Stimulated activated naive B cell treated with anti-CD40 and anti-IgM and Interleukin-4, amounts not matched to agents 10 μg/mL and 1 μg/mL and 100 μg/mL, for 72 hours (primary cell): ENCODE measurements at places on chromosomes 16 and 17.

GRCh38 chr16:10613785-10614485 is 33.5 kb upstream of the EMP2 start:
- peak; percentile 23 for DNase-seq

DNA sequence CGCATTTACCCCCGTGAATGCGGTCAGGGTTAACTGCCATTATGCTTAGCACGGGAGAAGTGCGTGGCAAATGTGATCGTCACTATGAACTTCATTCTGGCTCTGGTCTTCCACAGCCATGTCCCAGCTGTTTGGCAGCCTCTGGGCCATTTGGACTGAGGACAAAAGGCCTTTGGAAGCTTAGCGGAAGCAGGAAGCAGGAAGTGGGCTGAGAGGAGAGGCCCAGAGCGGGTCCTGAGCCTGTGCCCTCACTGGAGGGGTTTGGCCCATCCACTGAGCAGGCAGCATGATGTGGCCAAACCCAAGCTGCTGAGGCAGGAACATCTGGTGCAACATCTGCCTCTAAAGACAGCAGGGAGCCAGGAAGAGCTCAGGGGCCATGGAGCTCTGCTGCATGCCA is 345.9 kb downstream of the C16orf95 start:
- DNase-seq = no peak

GRCh38 chr17:45430006-45430737 is 2.5 kb downstream of the ARHGAP27 start:
- DNase-seq = no peak

- no peak for DNase-seq
Measured at GRCh38 chr16:66273644-66274334, 92.7 kb upstream of the CDH5 start.

DNA sequence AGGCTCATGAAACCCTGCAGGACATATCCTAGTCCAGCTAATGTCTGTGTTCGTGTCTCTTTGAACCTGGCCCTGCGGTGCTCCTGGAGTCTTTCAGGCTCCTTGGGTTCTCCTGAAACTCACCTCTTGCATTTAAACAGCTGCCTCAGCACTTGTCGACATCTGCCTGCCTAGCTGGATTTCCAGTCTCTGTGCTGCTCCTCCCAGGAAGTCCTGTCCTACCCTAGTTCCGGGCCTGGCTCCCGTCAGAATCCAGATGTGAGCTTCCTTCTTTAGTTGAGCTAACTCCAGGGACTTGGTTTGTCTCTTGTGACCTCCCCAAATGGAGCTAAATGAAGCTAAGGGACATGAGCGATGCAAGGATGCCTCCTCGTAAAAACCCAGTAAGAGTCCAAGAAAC is 155.2 kb upstream of the PIRT start:
- no peak for DNase-seq

GRCh38 chr17:74481621-74482020 is 15.2 kb downstream of the CD300A start:
- no peak for DNase-seq

GRCh38 chr17:58381124-58382035 is 29.4 kb upstream of the SUPT4H1 start:
- DNase-seq = no peak

DNA sequence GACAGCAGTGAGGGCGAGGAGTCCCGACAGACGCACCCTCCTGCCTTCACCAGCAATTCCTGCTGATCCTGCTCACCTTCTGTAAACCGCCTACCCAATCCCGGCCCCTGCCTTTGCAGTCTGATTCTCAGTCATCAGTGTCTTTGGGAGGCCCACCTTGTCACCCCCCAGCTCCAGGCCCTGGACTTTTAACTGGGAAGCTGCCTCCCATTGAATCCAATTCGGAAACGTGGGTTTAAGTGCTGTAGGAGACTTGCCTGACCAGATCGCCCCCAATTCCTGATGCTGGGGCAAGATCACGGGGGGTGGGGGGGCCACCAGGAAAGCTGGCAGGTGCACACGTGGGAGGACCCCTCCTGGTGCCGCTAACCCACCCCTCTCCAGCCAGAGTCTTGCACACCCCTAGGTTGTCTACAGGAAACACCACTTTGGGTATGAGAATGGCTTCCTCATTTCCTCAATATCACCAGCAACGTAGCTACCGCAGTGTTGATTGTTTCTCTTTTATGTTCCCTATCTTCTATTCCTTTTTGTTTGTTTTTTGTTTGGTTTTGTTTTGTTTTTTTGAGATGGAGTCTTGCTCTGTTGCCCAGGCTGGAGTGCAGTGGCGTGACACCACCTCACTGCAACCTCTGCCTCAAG is 46.6 kb upstream of the CMIP start:
- no peak for DNase-seq

DNA sequence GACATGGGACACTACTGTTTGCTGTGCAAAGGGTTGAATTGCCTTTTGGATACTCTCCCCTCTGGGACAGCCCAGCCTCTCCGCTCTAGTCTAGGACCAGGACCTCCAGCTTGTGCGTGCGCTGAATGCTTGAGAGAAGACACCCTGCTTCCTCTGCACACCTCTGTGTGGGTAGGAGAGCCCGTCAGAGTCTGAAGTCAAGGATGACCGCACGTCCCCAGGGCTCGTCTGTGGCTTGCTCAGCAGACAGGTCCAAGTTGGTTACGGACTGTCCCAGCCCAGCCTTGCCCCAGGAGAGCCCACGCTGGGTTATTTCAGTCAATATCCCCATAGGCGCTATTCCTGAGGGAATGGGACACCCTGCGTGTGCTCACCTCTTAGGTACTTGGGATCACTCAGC is 3.7 kb downstream of the C16orf89 start:
- DNase-seq = no peak

DNA sequence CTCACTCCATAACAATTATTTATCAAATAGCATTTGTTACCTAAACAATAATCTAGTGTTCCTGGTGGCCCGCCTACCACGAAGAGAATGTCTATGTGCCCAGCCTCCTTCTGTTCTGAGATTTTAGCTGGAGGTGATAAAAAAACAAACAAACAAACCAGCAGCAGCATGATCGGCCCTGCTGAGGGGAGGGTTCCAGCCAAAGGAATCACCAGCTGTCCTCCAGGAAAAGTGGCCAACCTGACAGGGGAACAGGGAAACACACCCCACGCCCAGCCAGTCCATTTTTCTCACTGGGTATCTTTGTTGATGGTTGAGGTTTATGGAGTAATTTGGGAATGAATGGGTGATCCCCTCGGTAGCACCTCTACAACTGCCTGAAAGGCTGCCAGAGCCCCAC is 203.0 kb upstream of the DYNLRB2 start:
- DNase-seq = no peak

GRCh38 chr17:67221062-67221998 is 23.7 kb downstream of the HELZ start:
- DNase-seq = no peak

- no peak for DNase-seq
Measured at GRCh38 chr16:82829301-82829700, 202.5 kb downstream of the CDH13 start.

GRCh38 chr17:9672691-9673090 is 27.4 kb downstream of the USP43 start:
- no peak for DNase-seq

DNA sequence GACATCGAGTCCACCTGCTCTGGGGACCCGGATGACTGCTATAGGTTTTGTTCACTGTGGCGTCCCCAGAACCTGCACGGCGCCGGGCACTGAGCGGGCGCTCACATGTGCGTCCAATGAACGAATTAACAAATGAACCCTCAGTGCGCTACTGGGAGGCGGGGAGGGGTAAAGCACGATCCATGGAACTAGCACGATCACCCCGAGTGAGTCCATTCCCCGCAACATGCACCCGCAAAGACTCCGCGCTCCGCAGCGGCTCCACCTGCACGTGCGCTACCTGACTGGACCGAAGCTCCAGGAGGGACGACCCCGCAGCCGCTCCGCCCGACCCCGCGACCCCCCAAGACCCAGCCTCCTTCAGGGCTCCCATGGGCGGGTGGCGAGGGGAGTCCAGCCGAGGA is 491 bp downstream of the TRAP1 start:
- DNase-seq = peak; percentile 6

- no peak for DNase-seq
Measured at GRCh38 chr17:64091116-64091515, 38.8 kb downstream of the ERN1 start.

GRCh38 chr17:21029036-21029435 is 13.8 kb downstream of the USP22 start:
- DNase-seq = no peak

- peak; percentile 50 for DNase-seq
Measured at GRCh38 chr16:73315645-73316044, 267.7 kb upstream of the ZFHX3 start.

DNA sequence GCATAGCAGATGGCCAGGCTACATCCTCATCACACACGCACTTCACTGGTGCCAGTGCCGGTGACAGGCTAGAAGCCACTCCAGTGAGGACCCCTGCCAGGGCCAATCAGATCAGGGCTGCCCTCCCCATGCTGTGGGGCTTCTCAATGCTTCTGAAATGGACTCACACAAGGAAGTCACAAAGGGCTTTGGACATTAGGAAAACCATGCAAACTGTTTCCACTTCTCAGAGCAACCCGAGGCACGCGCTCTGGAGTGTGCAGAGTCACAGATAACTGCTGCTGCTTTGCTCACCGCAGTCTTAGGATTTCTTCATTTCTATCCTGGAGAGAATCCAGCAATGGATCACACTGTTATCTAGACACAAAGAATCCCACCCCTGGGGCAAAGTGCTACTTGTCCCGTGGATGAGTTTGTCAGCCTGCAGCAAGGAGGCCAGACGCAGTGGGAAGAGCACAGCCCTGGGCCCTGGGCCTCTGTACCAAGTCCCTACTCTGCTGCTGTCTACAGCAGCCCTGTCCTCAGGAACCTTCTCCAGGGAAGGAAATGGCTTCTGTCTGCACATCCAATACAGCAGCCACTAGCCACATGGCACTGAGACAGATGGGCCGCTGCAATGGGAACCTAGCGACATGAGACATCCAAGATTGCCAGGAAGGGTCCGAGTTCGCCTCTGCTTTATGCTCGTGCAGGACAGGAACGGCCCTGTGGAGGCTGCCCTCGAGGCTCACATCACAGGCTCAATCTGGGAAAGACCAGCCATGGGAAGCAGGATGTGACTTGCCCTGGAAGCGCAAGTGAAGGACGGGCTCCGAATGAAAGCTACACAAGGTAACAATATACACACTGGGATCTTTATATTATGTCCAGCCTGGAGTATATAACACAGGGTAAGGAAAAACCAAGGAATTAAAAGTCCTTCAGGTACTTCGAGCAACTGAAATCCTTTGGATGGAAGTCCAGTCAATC is 169.3 kb downstream of the ZFHX3 start:
- DNase-seq = no peak

DNA sequence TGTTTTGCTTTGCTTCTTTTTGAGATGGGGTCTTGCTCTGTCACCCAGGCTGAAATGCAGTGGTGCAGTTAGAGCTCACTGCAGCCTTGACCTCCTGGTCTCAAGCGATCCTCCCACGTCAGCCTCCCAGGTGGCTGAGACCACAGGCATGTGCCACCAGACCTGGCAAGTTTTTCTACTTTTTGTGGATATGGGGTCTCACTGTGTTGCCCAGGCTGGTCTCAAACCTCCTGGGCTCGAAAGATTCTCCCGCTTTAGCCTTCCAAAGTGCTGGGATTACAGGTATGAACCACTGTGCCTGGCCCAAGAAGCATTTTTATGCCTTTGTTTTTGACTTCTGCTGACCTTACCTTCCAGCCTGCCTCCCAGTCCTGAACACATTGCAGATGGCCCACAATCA is 10.1 kb downstream of the DNAAF1 start:
- DNase-seq = no peak

DNA sequence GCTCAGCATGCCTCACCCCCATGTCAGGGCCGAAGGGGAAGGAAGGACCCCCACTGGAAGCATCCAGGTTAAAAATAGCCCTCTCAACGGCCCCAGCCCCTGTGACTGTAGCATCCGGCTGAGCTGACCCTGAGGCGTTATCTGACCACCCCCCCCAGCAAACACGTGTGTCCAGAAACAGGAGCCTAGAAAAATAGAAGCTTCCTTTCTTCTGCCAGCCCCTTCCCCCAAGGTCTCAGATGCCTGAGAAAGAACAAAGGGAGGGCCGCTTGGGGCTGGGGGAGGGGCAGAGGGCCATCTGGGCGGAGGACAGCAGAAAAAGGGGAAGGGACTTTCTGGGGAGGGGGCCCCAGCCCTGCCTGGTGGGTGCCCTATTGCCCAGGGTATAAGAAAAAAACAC is 55.8 kb downstream of the ACTG1 start:
- DNase-seq = no peak

GRCh38 chr17:55272711-55273578 is 8.2 kb downstream of the HLF start:
- DNase-seq = no peak

- no peak for DNase-seq
Measured at GRCh38 chr16:81523387-81524115, 78.9 kb downstream of the CMIP start.

DNA sequence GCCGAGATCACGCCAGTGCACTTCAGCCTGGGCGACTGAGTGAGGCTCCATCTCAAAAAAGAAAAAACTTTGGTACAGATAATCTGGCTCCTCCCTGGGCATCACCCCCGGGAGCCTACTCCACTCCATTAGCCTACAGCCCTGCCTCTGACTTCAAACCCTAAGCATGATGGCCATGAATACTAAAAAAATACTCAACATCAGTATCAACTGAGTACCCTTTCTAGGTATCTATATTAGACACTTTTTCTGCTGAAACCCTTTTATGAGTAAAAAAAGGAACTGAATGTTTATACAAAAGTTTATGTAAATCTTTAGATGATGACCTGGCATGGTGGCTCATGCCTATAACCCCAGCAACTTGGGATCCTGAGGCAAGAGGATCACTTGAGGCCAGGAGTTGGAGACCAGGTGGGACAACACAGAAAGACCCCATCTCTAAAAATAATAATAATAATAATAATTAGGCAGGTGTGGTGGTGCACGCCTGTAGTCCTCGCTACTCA is 6.9 kb downstream of the RDM1 start:
- DNase-seq = no peak

DNA sequence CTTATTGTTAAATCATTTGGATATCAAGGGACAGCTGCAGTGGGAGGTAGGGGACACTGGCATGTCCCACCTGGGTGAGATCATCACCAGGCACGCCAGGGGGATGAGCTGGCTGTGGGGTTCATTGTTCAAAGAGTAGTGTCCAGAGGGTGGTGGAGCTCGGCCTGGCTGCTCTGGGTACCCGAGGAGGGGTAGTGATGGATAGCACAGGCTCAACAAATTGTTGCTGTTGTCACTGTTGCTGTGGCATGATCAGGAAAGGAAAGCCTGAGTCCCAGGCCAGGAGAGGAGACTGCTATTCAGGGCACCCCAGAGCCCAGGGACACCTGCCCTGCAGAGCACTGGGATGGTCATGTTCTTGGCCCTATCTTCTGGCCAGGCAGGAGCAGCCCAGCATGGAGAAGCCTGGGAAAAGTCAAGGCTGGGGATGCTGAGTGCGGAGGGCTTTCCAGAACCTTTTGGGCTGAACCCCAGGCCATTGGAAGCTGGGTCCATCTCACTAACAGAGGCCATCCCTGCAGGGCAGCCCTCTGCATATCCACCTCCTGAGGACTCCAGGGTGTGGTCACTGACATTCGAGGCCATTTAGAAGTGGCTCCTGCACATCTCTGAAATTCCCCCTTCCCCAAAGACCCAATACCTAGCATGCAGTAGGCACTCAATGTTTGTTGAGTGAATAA is 12.1 kb downstream of the BEAN1 start:
- DNase-seq = no peak
